ENCODE measurements at places on chromosomes 6 and 20.

- no peak overlapping the region for H3K27ac ChIP-seq
- H3K4me3 ChIP-seq: no peak overlapping the region
- H3K36me3 ChIP-seq: peaks cover 24% of the 10 kb centered on the region
- no peaks in the 10 kb centered on the region for H3K4me1 ChIP-seq
- no peak for DNase-seq
- H3K27me3 ChIP-seq: no peaks in the 10 kb centered on the region
Observed at GRCh38 chr6:87671555-87672029, 30.4 kb downstream of the AKIRIN2 start.

- DNase-seq: no peak
- H3K4me1 ChIP-seq: no peaks in the 10 kb centered on the region
- H3K36me3 ChIP-seq: no peaks in the 10 kb centered on the region
- no peaks in the 10 kb centered on the region for H3K27me3 ChIP-seq
- no peak overlapping the region for H3K4me3 ChIP-seq
Observed at GRCh38 chr6:96276305-96276704, 245.3 kb upstream of the UFL1 start.

GRCh38 chr20:40562031-40562430 is 127.0 kb downstream of the MAFB start:
- H3K27me3 ChIP-seq: no peaks in the 10 kb centered on the region
- H3K36me3 ChIP-seq: no peaks in the 10 kb centered on the region
- H3K4me1 ChIP-seq: 0 out of 2 replicates have a peak, but pooled peaks cover 14% of the 10 kb centered on the region
- no peak overlapping the region for H3K4me3 ChIP-seq
- H3K27ac ChIP-seq: no peak overlapping the region

DNA sequence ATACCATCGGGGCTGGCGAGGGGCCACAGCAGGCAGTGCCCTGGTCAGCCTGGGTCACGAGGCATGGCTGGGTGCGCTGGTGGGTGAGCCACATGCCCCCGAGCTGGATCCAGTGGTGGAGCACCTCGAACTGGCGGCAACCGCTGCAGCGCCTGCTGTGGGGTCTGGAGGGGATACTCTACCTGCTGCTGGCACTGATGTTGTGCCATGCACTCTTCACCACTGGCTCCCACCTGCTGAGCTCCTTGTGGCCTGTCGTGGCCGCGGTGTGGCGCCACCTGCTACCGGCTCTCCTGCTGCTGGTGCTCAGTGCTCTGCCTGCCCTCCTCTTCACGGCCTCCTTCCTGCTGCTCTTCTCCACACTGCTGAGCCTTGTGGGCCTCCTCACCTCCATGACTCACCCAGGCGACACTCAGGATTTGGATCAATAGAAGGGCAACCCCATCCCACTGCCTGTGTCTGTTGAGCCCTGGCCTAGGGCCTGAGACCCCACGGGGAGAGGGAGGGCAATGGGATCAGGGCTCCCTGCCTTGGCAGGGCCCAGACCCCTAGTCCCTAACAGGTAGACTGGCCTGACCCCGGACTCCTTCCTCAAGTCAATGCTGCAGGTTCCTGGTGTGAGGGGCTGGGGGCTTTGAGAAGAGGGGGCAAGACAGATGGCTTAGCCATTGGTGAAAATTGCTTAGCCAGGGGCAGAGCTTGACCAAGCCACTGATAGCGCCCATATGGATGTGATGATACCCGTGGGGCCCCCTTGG is 598 bp downstream of the TMEM239 start:
- peaks cover 13% of the 10 kb centered on the region for H3K4me1 ChIP-seq
- DNase-seq: no peak
- H3K27ac ChIP-seq: no peak overlapping the region
- peaks cover 18% of the 10 kb centered on the region for H3K27me3 ChIP-seq
- no peak overlapping the region for H3K4me3 ChIP-seq

GRCh38 chr6:46217671-46218131 is 46.9 kb upstream of the ENPP5 start:
- no peaks in the 10 kb centered on the region for H3K36me3 ChIP-seq
- no peaks in the 10 kb centered on the region for H3K27me3 ChIP-seq
- H3K4me1 ChIP-seq: no peaks in the 10 kb centered on the region

DNA sequence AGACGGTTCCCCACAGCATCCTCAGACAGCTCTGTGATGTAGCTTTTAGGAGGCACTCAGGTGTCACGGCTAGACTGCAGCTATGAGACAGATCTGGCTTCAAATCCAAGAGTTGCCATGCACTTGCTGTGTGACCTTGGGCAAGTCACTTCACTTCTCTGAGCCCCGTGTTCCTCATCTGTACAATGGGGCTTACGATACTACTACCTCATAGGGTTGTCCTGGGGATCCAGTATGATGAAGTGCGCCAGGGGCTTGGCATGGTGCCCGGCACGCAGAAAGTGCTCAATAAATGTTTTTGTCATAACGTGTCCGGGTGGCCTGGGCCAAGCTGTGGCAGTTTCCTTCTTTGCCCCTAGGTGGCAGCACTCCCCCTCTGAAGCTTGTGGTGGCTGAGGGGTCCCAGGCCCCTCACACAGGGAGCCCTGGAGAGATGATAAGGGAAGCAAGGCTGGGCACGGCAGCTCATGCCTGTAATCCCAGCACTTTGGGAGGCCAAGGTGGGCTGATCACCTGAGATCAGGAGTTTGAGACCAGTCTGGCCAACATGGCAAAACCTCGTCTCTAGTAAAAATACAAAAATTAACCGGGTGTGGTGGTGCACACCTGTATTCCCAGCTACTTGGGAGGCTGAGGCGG is 19.1 kb upstream of the CHMP4B start:
- H3K4me3 ChIP-seq: no peak overlapping the region
- no peaks in the 10 kb centered on the region for H3K27me3 ChIP-seq
- peak; percentile 50 for DNase-seq
- no peak overlapping the region for H3K27ac ChIP-seq
- peaks cover 20% of the 10 kb centered on the region for H3K4me1 ChIP-seq

DNA sequence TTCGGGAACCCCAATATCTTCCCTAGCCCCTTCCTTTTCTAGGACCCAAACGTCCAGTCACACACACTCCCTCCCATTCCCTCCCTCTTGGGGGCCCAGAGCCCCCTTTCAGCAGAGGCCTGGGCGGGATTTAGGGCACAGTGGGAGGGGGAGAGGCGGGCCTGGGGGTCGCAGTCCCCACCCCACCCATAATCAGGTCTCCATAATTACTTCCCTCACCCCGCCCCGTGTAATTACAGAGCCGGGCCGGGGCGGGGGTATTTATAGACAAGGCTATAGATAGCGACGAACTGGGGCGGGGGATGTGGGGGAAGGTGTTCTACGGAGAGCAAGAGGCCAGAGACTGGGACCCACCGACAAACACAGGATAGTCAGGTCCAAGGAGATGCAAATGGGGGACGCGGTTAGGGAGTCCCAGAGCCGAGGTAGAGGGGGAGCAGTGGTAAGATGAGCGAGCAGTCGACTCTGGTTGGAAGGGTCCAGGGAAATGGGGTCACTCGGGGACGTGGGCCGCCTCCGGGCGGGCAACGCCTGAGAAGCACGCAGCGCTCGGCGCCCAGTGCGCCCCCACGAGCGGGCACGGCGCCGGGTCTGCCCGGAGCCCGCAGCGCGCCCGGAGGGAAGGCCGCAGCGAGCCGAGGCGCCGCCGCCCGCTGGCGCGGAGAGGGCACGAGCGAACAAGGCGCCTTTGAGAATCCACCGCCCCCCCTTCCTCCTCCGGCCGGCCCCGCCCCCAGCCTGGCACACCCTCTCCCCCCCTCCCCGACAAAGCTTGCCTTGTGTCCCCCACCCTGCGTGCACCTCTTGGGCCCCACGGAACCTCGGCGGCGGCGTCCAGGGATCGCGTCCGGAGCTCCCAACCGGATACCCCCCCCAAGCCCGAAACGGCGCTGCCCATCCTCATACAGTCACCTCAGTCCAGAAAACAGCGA is 670 bp upstream of the COL11A2 start:
- DNase-seq: peak; percentile 64
- H3K4me1 ChIP-seq: no peaks in the 10 kb centered on the region
- H3K27me3 ChIP-seq: peaks cover 15% of the 10 kb centered on the region
- H3K27ac ChIP-seq: no peak overlapping the region
- H3K4me3 ChIP-seq: peak overlapping the region; percentile 66

GRCh38 chr6:5423251-5423650 is 161.9 kb downstream of the FARS2 start:
- no peaks in the 10 kb centered on the region for H3K36me3 ChIP-seq
- no peaks in the 10 kb centered on the region for H3K4me1 ChIP-seq
- no peak for DNase-seq
- no peak overlapping the region for H3K27ac ChIP-seq
- H3K27me3 ChIP-seq: no peaks in the 10 kb centered on the region
- no peak overlapping the region for H3K4me3 ChIP-seq

- H3K27ac ChIP-seq: no peak overlapping the region
- no peak overlapping the region for H3K4me3 ChIP-seq
- DNase-seq: no peak
- H3K36me3 ChIP-seq: no peaks in the 10 kb centered on the region
- H3K27me3 ChIP-seq: no peaks in the 10 kb centered on the region
Observed at GRCh38 chr6:157430834-157431233, 49.8 kb downstream of the ZDHHC14 start.

DNA sequence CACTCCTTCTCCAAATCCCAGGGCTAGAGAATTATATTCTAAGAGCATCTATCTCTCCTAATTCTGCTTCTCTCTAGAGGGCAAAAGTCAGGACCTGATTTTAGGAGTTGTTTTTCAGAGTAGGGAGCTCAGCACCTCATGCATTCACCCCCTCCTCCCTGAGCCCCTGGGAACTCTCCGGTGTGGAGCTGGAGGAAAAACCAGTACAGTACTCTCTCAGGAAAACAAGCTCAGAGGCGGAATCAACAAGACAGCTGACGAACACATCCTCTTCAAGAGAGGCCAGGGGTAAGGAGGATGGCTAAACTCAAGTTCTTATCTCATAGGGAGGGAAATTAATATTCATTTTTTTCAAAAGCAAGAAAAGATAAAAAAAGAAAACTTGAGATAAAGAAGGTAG is 120.1 kb upstream of the CDYL start:
- no peaks in the 10 kb centered on the region for H3K27me3 ChIP-seq
- no peak for DNase-seq
- H3K4me1 ChIP-seq: no peaks in the 10 kb centered on the region

- no peaks in the 10 kb centered on the region for H3K36me3 ChIP-seq
- H3K4me1 ChIP-seq: no peaks in the 10 kb centered on the region
- peak; percentile 57 for DNase-seq
- peaks cover 55% of the 10 kb centered on the region for H3K27me3 ChIP-seq
Observed at GRCh38 chr6:159044899-159045727, at the start of gene TAGAP. Gene TAGAP (minus strand): TSS chr6:159044991. CDS start chr6:159044146, 845 bp downstream.

DNA sequence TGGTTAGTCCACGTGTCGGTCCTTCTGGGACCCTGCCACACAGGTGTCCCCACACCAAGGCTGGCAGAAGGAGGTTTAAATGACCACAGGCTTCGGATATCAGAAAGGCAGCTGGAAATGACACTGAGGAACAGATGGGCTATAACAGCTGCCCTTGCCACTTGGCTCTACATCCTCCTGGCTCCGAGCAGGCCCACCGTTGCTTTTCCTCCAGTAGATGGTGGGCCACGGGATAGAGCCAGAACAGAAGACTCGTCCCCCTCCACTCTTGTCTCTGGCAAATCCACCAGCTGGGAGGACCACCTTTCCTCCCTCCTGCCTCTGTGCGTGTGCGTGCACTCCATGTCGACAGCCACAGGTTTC is 17.6 kb downstream of the WRNIP1 start:
- H3K36me3 ChIP-seq: peaks cover 6% of the 10 kb centered on the region
- H3K4me1 ChIP-seq: no peaks in the 10 kb centered on the region
- H3K27me3 ChIP-seq: no peaks in the 10 kb centered on the region
- DNase-seq: no peak

DNA sequence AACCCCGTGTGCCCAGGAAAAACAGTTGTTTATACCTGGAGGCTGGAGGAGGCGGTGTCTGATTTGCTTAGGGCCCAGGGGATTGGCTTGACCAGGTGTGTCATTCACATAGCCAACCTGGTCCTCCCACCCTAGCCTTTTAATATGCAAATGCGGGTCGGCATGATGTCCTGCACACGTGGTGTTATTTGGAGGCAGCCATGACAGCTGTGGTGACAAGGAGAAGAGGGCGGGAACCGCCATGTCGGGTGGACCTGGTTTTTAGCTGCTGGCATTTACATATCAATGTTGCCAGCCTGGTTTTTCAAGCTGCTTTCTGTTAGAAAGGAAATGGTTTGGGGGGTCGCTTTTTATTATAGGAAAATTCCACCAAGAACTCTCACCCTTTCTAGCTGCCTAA is 291.4 kb upstream of the QKI start:
- no peaks in the 10 kb centered on the region for H3K36me3 ChIP-seq
- no peaks in the 10 kb centered on the region for H3K27me3 ChIP-seq
- no peak overlapping the region for H3K4me3 ChIP-seq
- no peaks in the 10 kb centered on the region for H3K4me1 ChIP-seq
- DNase-seq: no peak
- H3K27ac ChIP-seq: no peak overlapping the region

DNA sequence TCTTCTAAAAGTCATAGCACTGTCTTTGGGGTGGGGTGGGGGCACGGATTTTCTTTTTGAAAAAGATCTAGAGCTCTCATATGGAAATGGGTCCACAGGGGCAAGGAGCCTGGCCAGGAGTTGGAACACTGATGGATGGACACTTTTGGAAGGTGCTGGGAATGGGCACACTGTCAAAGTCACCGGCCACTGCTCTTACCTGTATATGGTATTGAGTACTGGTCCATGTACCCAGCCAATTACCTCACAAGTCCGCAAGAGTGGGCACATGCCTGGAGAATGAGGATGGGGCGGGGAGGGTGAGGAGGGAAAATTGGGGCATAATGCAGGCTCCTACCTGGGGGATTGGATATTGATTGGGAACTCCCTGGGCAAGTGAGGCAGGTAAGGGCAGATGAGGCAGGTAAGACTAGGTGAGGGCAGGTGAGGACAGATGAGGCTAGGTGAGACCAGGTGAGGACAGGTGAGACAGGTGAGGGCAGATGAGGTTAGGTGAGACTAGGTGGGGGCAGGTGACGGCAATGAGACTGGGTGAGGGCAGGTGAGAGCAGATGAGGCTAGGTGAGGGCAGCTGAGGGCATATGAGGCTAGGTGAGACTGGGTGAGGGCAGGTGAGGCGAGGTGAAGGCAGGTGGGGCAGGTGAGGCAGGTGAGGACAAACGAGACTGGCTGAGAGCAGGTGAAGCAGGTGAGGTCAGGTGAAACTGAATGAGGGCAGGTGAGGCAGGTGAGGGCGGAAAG is 167.9 kb downstream of the NRN1 start:
- H3K27me3 ChIP-seq: peaks cover 4% of the 10 kb centered on the region
- no peaks in the 10 kb centered on the region for H3K4me1 ChIP-seq
- no peak overlapping the region for H3K4me3 ChIP-seq
- no peaks in the 10 kb centered on the region for H3K36me3 ChIP-seq
